ENCODE measurements at places on chromosomes 5 and 9.

DNA sequence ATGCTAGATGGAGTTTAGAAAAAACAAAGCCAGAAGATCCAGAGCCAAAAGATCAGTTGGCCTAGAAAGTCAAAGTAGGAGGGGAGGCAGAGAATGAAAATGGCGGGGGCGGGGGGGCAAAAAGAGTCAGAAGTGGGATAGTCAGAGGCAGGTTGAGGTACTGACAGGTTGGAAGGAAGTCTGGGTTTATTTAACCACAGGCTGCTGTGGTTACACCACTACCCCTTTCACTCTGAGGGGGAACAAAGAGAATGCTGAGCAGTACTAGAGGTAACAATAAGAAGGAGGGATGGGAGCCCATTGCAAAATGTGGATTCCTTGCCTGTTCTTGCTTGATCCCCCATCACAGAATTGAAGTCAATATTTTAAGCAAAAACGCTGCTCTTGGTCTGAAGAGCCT is 111.8 kb downstream of the CAVIN4 start:
- no peak for DNase-seq

- DNase-seq: no peak
These were observed 34.2 kb downstream of the WNK2 start for GRCh38 chr9:93218161-93218560.

DNA sequence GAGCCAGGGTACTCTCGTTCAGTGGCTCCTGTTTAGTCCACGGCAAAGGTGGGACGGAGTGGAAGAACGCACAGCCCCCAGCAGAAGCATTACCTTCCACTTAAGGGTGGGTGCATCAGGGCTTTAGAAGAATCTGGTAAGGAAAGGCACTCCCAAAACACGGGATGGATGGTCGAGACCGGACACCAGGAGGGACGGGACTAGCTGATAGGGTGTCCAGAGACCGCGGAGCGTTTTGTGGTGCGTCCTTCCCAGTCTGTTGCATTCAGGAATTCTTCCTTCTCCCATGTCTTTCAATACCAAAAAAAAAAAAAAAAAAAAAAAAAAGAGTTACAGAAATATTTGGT is 545 bp upstream of the CTSV start:
- no peak for DNase-seq

GRCh38 chr9:112104401-112104800 is 70.7 kb downstream of the SUSD1 start:
- DNase-seq: no peak

- DNase-seq: no peak
These were observed 2.9 kb upstream of the NXNL2 start for GRCh38 chr9:88531920-88532698.

DNA sequence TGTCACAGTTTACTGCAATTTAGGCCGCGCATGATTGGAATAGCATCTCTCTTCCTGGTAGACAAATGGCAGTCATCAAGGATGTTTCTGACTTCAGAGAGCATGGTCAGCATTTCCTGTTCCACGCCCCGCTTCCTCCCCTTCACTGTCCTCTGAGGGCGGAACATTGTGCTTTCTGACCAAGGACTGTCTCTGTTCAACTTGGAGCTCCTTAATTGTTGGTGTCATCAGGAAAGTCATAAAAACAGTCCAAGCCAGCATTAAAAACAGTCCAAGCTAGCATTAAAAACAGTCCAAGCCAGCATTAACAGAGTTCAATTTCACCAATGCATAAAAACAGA is 301.3 kb upstream of the IRX4 start:
- DNase-seq: no peak

DNA sequence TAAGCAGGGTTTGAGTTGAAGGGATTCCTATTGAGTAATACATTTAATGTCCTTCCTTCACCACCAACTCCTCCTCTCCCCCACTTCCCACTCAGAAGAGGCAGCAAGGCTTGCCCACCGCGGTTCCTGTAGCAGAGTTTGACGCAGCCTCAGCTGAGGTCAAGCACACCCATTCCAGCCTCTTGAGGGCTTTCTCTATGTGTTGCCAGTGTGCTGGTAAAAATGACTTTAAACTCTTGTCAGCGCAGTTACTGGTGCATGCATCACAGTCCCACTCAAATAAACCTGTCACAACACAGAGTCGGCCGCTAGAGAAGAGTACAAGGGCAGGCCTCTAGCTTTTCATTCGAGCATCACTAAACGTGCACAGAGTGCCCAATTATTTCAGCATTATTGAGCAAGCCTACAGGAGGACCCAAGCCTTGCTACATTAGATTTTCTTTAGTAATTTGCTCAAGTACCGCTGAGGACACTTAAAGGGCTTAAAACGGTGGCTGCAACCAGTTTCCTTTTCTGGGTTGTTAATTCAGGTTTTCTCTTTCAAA is 79.6 kb downstream of the TLE4 start:
- DNase-seq: no peak

GRCh38 chr5:18745042-18745987 is 1111.1 kb downstream of the TAF11L14 start:
- DNase-seq: no peak

- no peak for DNase-seq
These were observed 146.4 kb upstream of the ZNF366 start for GRCh38 chr5:72653586-72653985.

- no peak for DNase-seq
These were observed 102.2 kb downstream of the PSAT1 start for GRCh38 chr9:78399153-78399552.
